ENCODE measurements at places on chromosomes 6 and 20. TPM values are rescaled to one million over a fixed set of nuclear protein-coding genes. Genes with fewer than 3 reads are reported as not detected.

- DNase-seq, result no peak
Measured at GRCh38 chr6:169555971-169556617, 145.7 kb downstream of the WDR27 start.

- DNase-seq, result no peak
Measured at GRCh38 chr20:60862601-60863000, 389.5 kb upstream of the CDH4 start.

- DNase-seq, result no peak
Measured at GRCh38 chr20:42613076-42613475, 576.6 kb downstream of the PTPRT start.

Gene CCM2L
- 2.0 TPM for total RNA-seq

Gene HLA-DQA1
- 0.16 TPM for total RNA-seq

DNA sequence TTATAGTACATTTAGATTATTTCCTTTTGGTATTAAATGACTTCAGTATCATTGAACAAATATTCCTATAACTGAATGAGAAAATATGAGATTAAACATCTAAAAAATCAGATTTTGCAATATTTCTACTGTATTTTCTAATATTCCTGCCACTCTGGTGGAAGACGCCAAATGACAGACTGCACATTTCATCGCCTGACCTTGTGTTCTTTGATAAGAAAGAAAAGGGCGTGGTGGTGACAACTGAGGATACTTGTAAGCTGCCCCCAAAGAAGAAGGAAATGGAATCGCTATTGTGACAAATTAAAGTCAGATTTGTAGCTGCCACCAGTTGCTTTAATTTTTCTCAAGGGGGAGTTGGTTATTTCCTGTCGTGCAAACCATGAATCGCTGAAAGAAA lies 131.3 kb downstream of the MTFR2 start:
- DNase-seq, result no peak

Gene ID4
- 132 TPM for total RNA-seq

DNA sequence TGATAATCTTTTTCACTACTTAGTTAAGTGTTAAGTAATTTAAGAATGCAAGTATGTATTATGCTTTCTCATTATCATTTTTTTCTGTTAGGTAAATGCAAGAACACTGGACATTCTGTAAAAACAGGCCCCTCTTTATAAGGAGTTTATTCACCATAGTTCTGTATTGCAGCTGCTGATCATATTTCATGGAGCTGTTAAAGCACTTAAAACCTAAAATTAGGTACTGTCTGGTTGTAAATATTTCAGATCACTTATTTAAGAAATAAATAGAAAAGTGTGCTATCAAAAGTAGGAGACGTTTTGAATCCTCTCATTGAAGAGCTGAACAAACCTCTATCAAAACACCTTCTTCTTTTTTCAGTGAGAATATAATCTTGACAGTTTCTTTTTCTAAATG lies 3.9 kb downstream of the EYA4 start:
- DNase-seq, result no peak

Gene TMEM74B
- total RNA-seq, result 8.0 TPM

GRCh38 chr6:134626086-134626485 lies 308.2 kb upstream of the SGK1 start:
- no peak for DNase-seq

Gene C20orf144
- total RNA-seq, result not detected

Gene RCAN2
- total RNA-seq, result 7.0 TPM

DNA sequence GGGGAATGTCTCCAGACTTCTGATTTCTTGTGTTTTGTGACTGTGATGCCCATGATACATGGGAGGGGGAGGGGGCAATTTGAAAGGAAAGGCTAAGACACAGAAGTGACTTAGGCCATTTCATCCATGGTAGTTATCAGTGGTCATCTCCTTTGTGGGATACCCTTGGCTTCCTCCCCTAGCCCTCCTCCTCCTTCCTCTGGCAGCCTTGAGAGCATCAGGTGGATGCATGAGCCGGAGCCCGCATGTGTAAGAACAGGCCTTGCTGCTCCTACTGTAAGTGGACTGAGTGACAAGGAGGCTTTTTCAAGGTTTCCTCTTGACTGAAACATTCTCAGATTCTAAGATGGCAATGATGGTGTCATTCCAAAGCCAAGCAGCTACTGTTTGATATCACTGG lies 874 bp downstream of the CD83 start:
- DNase-seq, result no peak

Gene KHDRBS2
- total RNA-seq, result 66.8 TPM

GRCh38 chr6:159594106-159594749 lies 98.8 kb downstream of the SOD2 start:
- no peak for DNase-seq

- DNase-seq, result no peak
Measured at GRCh38 chr6:111862741-111863140, 10.5 kb downstream of the FYN start.

Gene RGL2
- total RNA-seq, result 13.7 TPM

- no peak for DNase-seq
Measured at GRCh38 chr6:154367839-154368695, 11.5 kb upstream of the IPCEF1 start.

GRCh38 chr6:109912118-109912517 lies 66.0 kb upstream of the GPR6 start:
- DNase-seq, result no peak

GRCh38 chr6:7812623-7813022 lies 86.7 kb downstream of the BMP6 start:
- no peak for DNase-seq

GRCh38 chr6:125562156-125562555 lies 187.3 kb upstream of the HEY2 start:
- no peak for DNase-seq

- DNase-seq, result no peak
Measured at GRCh38 chr6:75025371-75025770, 180.5 kb downstream of the COL12A1 start.

Gene MYMX
- not detected for total RNA-seq

Data from occipital lobe (tissue), 3 donors.